ENCODE measurements at places on chromosomes 7 and 10.

GRCh38 chr10:86950349-86950748 lies 7.1 kb downstream of the MMRN2 start:
- no peak for DNase-seq

GRCh38 chr10:82190432-82191260 lies 315.7 kb downstream of the NRG3 start:
- DNase-seq, result no peak

GRCh38 chr10:90856964-90857634 lies 740 bp downstream of the HTR7 start:
- DNase-seq, result no peak

DNA sequence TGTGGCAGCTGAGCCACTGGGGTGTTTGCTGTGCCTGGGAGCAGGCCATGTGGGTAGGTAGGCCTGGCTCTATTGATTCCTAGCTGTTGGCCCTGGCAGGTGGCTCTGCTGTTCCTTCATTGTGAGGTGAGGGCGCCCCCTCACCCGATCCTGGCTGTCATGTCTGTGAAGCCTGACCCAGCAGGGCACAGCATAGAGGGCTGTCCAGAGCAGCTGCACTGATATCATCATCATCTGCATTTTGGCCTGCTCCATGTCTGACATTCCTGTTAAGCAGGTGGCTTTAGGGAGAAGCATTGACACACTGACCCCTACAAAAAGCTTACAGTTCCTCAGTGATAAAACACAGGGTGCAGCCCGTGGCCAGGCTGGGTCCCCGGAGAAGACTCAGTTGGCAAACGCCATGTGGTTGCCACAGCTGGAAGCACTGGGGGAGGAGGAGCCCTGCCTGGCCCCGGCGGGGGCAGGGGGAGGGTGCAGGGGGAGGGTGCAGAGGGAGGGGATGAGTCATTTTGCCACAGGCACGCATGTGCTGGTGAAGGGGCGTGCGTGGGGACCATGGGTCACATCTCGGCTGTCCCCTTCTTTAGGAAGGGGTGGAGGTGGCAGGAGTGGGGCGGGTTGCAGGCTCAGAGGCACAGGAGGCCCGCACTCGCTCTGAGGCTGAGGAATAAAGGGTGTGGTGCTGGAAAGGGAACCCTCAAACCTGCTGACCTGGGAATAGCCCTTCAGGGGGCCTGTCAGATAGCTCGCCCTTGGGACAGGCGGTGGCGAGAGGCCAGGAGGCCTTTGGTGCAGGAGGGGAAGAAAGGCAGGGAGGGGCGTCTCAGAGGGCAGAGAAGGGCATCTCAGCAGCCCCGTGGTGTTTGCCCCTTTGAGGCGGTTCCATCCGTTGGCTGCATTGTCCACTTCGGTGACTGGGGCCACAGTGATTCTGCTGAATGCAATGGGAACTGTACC lies 31.6 kb downstream of the IKZF1 start:
- peak; percentile 82 for DNase-seq

- no peak for DNase-seq
These were observed 56.4 kb downstream of the DPYSL4 start for GRCh38 chr10:132243141-132243540.

DNA sequence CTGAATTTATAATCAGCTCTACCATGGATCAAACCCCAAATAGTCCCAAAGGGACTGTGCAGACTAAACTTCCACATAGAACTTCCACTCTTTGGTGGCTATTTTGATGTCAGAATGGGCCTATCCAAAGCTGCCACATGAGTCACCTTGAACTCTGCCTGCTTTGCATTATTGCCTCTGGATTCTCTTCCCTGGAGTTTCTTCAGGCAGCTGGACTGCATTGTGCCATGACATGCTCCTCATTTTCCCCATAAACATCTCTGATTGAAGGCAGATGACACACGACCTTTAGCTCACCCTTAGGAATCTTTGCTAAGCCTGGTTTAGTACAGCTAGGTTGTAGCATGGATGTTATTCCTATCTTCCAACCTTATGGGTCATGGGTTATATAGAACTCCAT lies 251.7 kb downstream of the FZD1 start:
- no peak for DNase-seq

- DNase-seq, result no peak
These were observed 375.9 kb downstream of the DNAJB6 start for GRCh38 chr7:157712666-157713235.
